ENCODE measurements at places on chromosomes 6 and 20.

- H3K4me3 ChIP-seq: no peak overlapping the region
- no peaks in the 10 kb centered on the region for H3K4me1 ChIP-seq
- no peaks in the 10 kb centered on the region for H3K27me3 ChIP-seq
- no peaks in the 10 kb centered on the region for H3K36me3 ChIP-seq
- no peak overlapping the region for H3K27ac ChIP-seq
Observed at GRCh38 chr20:36876473-36876833, 515 bp downstream of the TLDC2 start.

DNA sequence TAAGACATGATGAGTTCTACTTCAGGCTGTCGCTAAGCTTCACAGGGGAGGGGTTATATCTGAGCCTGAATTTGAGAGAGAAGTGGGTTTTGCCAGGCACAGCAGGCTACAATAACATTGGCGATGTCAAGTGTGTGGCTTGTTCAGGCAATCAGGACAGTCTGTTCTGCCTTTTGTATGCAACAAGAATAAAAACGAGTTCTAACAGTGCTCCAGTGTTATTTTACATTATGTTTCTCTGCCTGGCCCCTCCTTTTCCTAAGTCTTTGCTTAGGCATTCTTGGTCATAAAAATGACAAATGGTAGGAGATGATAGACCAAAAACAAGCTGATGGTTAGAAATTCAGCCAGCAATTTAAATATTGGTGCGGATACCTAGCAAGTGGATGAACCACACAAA lies 26.8 kb downstream of the PAQR8 start:
- no peaks in the 10 kb centered on the region for H3K36me3 ChIP-seq
- no peak for DNase-seq
- no peaks in the 10 kb centered on the region for H3K27me3 ChIP-seq

DNA sequence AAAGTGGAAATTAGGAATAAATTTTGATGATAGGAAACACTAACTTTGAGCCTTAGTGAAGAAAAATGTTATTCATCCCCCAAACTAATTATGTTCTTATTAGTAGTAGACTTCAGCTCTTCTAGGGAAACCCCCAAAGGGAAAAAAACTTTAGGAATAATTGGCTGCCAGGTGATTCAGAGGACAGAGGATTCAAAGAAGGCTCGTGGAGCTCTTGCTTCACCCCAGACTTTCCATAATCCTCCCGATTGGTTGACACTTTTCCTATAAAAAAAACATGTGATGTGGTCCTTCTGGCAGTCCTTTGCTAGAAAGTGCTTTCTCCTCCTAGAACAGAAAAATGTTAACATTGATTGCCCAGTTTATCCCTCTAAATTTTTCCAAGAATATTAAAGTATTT lies 5.6 kb upstream of the CCDC170 start:
- H3K27me3 ChIP-seq: peaks cover 2% of the 10 kb centered on the region
- no peak for DNase-seq
- H3K27ac ChIP-seq: no peak overlapping the region
- no peaks in the 10 kb centered on the region for H3K4me1 ChIP-seq
- no peak overlapping the region for H3K4me3 ChIP-seq

- H3K4me1 ChIP-seq: no peaks in the 10 kb centered on the region
- no peaks in the 10 kb centered on the region for H3K27me3 ChIP-seq
- DNase-seq: no peak
- H3K36me3 ChIP-seq: no peaks in the 10 kb centered on the region
- no peak overlapping the region for H3K4me3 ChIP-seq
Observed at GRCh38 chr6:12186528-12186927, 103.6 kb upstream of the EDN1 start.

DNA sequence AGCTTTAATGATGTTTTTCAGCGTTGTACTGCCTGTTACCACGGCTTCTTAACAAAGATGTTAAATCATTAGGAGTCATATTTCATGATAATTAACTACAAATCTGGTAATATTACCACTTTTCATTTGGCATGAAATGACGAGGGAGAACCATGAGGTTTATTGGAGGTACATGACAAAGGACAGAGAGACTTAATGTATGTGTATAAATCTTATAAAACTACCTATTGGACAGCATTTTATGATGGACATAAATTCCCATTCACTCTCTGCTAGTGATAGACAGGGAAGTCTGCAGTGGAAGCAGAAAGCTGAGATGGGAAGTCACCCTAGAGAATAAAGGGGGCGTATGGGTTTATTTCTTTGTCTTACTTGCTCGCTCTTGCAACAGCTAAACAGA lies 949.9 kb upstream of the FLRT3 start:
- H3K4me3 ChIP-seq: no peak overlapping the region
- H3K27ac ChIP-seq: no peak overlapping the region
- H3K36me3 ChIP-seq: no peaks in the 10 kb centered on the region
- H3K27me3 ChIP-seq: no peaks in the 10 kb centered on the region
- H3K4me1 ChIP-seq: no peaks in the 10 kb centered on the region

DNA sequence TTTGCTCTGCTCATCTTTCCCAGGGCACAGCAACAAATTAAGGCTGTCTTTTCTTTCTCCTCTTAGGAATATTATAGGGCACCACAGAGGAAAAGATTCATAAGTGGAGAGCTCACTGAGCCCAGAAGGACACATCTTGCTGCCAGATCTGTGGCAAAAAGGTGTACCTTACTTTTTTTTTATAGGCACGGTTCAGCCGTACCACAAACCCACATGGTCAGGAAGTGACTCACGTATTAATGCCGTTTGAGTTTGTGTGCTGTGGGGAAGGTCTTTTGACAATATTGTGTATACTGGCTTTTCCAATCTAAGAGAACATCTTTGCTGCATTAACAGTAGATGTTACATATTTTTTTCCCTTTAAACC lies 28.4 kb downstream of the PAQR8 start:
- peak overlapping the region; percentile 55 for H3K27ac ChIP-seq
- H3K4me1 ChIP-seq: peaks cover 72% of the 10 kb centered on the region
- H3K4me3 ChIP-seq: peak overlapping the region; percentile 33
- H3K36me3 ChIP-seq: no peaks in the 10 kb centered on the region

DNA sequence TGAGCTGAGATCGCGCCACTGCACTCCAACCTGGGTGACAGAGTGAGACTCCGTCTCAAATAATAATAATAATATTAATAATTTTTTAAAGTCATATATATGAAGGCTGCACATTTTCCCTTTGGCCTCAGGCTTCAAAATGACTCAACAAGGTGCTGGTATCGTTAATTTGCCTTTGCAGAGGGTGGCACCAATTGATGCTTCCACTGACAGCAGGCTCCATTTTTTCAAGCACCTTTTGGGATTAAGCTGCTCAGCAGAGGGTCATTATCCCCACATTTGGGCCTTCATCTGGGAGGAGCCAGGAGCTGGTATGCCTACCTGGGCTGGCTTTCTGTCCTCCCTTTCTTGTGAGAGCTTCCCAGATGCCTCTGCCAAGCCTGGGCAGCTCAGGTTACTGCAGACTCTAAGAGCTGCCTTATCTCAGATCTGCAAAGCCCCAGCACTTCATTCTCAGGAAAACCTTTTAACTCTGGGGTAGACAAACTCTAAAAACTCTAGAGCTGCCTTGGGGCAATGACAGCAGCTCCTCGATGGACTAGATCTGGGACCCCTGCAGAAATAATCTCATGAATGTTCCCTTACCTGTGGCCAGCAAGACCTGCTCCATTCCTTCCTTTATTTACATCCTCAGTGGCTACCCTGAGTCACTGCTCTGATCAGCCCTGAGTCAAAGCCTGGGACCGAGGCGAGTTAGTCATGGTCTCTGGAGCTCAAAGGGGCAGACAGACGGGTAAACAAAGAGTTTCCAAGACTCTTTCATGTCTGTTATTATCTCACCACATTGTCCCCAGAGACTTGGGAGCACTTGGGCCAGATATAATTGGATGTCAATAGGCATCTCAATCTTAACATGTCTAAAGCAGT lies 80.0 kb upstream of the EYA2 start:
- no peak overlapping the region for H3K27ac ChIP-seq
- H3K4me3 ChIP-seq: no peak overlapping the region
- H3K27me3 ChIP-seq: no peaks in the 10 kb centered on the region
- H3K4me1 ChIP-seq: no peaks in the 10 kb centered on the region

GRCh38 chr6:149213829-149214228 lies 103.7 kb upstream of the TAB2 start:
- peaks cover 39% of the 10 kb centered on the region for H3K4me1 ChIP-seq
- DNase-seq: no peak
- no peak overlapping the region for H3K27ac ChIP-seq

GRCh38 chr6:14705841-14706377 lies 540.0 kb upstream of the JARID2 start:
- no peaks in the 10 kb centered on the region for H3K36me3 ChIP-seq
- H3K27me3 ChIP-seq: no peaks in the 10 kb centered on the region
- no peak for DNase-seq
- no peaks in the 10 kb centered on the region for H3K4me1 ChIP-seq
- no peak overlapping the region for H3K4me3 ChIP-seq

- no peaks in the 10 kb centered on the region for H3K4me1 ChIP-seq
- no peaks in the 10 kb centered on the region for H3K36me3 ChIP-seq
- no peaks in the 10 kb centered on the region for H3K27me3 ChIP-seq
- no peak overlapping the region for H3K27ac ChIP-seq
Observed at GRCh38 chr6:46254331-46254730, 83.6 kb upstream of the ENPP5 start.

DNA sequence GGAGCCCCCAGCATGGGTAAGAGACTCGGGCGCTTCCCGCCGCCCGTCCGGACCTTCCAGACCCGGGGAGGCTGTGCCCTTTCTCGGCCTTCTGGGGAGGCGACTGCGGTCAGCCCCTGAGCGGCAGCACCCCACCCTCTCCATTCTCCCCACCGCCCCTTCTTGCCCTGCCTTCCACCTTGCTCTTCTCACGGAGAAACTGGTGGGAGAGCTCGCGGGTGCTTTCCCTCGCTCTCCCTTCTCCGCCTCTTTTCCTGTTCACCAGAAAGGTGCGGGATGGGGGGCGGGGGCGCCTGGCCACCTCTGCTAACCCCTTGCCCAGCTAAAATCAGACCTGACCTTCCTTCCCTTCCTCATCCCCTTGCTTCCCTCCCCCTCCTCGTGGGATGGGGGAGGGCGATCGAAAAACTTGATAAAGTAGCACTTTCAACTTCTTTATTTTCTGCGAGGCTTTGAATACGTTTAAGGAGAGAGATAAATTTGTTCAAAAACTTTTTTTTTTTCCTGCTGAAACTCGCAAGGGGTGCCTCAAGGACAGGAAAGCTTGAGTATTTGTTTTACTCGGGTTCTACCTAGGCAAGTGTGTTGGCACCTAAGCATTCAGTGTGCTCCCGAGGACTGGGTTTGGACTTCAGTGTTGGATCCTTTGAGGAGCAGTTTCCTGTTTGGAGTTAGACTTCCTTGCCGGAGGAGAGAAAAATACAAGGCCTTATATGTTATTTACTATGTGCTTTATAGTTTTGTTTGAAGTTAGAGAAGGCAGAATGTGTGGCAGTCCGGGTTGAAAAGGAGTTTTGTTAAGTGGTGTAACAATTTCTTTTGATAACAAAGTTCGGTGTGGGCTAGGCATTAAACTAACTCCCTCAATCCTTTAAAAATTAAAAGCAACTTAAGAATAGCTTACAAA lies 897 bp downstream of the CD2AP start:
- H3K4me1 ChIP-seq: peaks cover 42% of the 10 kb centered on the region
- H3K27ac ChIP-seq: peak overlapping the region; percentile 96
- H3K36me3 ChIP-seq: no peaks in the 10 kb centered on the region
- H3K27me3 ChIP-seq: no peaks in the 10 kb centered on the region

- H3K36me3 ChIP-seq: no peaks in the 10 kb centered on the region
- peaks cover 36% of the 10 kb centered on the region for H3K4me1 ChIP-seq
- H3K27ac ChIP-seq: no peak overlapping the region
- no peaks in the 10 kb centered on the region for H3K27me3 ChIP-seq
Observed at GRCh38 chr6:46175446-46175845, 4.7 kb upstream of the ENPP5 start.

DNA sequence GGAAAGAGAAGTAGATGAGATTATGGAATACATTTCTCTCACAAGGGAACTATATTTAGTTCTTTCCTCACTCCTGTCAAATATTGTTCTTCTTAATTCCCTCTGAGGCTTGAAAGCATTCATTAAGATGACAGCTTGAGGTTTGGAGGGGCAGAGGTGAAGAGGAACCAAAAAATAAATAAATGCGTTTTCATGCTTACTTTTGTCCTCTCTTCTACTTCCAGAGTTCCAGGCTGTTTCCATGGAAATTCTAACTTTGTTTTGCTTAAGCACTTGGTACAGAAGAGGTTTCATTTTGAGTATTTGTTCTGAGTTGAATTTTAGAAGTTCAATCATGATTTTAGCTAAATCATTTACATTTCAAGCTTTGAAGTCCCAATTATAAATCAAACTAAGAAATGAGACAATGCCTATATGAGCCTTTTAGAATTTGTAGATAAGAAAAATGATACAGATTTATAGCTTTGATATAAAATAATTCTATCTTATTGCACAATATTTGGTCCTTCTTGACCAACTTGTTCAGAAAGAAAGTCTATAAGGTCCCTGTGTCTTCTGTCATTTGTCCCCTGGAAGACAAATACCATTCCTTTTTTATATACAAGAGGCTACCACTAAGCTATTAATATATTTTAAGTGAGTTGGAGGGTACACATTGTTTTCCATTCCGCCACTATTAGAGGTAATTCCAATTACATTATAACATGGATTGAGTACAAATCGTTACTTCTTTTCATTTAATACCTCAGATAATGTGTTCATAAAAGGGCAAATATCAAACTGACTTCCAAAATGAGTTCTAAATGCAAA lies 16.3 kb downstream of the RBM24 start:
- H3K4me3 ChIP-seq: no peak overlapping the region
- no peaks in the 10 kb centered on the region for H3K27me3 ChIP-seq
- H3K4me1 ChIP-seq: no peaks in the 10 kb centered on the region

DNA sequence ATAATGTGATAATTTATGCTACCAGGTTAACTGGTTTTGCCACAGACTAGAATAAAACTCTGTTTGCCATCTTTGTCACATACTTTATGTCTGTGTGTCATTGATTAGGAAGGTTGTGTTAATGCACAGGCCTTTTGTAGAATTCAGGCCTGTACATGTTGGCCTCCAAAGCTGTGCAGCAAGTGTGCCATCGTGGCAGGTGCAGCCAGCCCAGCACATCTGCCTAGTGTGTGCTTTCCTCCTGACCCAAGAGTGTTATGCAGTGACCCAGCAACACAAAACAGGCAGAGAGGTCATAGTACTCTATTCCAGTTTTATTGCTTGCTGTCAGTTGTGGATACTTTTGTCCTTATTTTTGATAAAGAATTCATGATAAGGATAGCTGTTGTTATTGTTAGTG lies 3.7 kb downstream of the MAP3K4 start:
- no peak overlapping the region for H3K4me3 ChIP-seq
- no peak for DNase-seq
- peaks cover 20% of the 10 kb centered on the region for H3K4me1 ChIP-seq

GRCh38 chr6:2959909-2960719 lies 11.3 kb downstream of the SERPINB6 start:
- H3K27ac ChIP-seq: no peak overlapping the region
- peaks cover 7% of the 10 kb centered on the region for H3K4me1 ChIP-seq
- no peaks in the 10 kb centered on the region for H3K36me3 ChIP-seq
- DNase-seq: no peak

All from CD8-positive, alpha-beta memory T cell (primary cell).